Esophagus mucosa (tissue), 1 donor: ENCODE measurements at places on chromosomes 5 and 9.

DNA sequence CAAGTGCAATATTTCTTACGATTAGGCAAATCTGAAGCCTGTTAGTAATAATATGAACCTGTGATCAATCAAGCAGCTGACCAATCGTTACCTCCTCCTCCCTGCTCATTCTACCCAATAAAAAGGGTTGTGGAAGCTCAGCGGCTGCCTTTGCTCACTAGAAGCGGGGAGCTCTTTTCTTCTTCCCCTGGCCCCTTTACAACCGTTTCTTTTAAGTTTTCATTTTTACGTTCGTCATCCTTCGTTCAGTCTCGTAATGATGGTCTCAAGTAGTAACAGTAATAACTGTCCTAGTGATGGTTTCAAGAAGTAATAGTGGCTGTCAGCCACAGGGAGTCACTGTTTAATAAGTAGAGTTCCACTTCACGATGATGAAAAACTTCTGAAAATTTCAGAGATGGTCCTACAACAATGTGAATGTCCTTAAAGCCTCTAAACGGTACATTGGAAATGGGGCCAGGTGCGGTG is 6.2 kb downstream of the UGT3A2 start:
- no peak for ATAC-seq

- ATAC-seq, result no peak
Observed at GRCh38 chr9:2299843-2300205, 284.7 kb downstream of the SMARCA2 start.

DNA sequence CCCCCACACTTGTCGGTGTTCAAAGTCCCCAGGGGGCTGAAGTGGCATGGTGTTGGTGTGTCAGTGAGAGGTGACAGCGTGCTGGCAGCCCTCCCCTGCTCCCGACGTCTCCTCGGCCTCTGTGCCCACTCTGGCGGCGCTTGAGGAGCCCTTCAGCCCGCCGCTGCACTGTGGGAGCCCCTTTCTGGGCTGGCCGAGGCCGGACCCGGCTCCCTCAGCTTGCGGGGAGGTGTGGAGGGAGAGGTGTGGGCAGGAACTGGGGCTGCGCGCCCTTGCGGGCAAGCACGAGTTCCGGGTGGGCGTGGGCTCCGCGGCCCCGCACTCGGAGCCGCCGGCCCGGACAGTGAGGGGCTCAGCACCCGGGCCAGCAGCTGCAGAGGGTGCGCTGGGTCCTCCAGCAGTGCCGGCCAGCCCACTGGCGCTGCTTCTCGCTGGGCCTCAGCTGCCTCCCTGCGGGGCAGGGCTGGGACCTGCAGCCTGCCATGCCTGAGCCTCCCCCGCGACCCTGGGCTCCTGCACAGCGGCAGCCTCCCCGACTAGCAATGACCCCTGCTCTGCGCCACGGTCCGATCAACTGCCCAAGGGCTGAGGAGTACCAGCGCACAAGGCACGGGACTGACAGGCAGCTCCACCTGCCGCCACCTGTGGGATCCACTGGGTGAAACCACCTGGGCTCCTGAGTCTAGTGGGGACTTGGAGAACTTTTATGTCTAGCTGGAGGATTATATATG is 224.1 kb upstream of the RIOK2 start:
- no peak for ATAC-seq

DNA sequence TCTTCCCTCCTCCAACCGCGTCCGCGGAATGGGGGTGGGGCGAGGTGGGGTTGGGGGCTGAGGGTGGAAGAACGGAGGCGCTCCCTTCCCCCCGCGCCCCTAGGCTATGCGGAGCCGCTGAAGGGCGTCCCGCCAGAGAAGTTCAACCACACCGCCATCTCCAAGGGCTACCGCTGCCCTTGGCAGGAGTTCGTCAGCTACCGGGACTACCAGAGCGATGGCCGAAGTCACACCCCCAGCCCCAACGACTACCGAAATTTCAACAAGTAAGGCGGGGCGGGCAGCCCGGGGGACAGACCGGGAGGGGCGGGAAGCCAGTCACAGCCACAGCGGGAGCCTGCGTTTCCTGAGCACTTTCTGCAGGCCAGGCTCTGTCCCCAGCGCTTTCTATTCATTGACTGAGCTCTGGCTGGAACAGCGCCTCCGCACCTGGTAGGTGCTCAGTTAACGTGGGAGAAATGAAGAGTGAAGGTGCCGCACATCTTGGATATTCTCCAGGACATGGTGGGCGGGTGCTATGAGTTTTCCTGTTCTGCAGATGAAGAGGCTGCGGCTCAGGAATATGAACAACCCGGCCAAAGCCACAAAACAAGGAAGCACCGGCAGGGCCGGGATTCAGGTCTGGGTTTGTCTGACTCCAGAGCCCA is 11.3 kb downstream of the MYOZ3 start:
- peak; percentile 70 for ATAC-seq

DNA sequence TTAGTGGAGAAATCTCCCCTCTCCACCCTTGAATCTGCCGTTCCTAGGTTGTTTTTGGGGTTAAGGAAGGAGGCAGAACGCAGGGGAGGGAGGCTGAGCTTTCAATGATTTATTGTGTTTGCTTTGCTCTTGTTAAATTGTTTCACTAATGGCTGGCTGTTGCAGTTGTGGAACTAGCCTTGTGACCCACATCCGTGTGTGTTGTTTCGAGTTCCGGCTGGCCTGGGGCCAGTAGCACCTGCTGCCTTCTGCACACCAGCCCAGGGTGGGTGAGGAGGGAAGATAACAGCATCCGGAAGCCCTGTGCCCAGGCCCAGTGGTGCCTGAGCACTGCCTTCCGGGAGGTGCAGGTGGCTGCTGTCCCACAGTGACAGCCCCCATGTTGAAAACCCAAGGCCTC is 3.6 kb downstream of the ERGIC1 start:
- peak; percentile 49 for ATAC-seq

GRCh38 chr5:38546691-38547146 is 9.7 kb downstream of the LIFR start:
- no peak for ATAC-seq

DNA sequence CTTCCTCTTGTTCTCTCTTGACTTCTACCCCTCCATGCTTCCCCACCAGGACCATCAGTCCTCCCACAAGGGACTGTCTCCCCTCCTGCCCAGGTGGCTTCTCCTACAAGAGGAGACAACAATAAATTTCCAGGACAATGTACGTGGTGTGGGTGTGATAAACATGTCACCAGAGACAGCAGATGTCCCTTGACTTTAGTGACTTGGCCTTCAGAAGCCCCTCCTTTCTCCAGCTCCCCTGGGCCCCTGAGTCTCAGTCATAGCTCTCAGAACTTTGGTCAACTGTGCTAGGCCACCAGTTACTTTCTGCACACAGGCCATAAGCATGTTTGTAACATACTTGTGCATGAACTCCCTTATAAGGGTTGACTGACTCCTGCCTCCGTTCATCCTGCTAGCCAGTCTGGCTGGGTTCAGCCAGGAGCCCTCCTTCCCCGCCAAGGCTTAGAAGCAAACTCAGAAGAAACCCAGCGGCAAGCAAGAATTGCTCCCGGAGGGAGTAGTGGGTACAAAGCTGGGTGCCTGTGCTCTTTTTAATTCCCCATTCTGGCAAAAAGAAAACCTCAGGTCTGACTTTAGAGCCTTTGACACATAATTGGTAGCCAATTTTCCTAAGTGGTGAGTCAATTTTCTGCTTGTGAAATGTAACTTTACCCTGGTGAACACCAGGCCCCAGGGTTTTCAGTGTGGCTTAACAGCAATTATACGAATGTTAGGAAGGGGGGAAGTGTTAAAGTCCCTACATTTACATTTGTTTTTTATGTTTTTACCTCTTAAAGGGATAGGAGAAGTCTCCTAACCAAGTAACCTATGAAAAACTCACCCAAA is 49.2 kb downstream of the EBF1 start:
- ATAC-seq, result no peak

DNA sequence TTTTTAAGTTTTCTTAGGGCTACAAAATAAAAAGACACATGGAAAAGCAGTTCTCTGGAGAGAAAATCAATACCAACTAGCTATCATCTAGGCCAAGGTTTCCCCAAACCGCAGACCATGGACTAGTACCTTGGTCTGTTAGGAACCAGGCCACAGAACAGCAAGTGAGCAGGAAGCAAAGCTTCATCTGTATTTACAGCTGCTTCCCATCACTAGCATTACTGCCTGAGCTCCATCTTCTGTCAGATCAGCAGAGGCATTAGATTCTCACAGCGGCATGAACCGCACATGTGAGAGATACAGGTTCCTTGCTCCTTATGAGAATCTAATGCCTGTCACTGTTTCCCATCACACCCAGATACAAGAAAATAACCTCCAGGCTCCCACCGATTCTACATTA is 1907.6 kb upstream of the ACO1 start:
- ATAC-seq, result no peak

- peak; percentile 34 for ATAC-seq
Observed at GRCh38 chr5:7869474-7870136, 657 bp downstream of the MTRR start.

DNA sequence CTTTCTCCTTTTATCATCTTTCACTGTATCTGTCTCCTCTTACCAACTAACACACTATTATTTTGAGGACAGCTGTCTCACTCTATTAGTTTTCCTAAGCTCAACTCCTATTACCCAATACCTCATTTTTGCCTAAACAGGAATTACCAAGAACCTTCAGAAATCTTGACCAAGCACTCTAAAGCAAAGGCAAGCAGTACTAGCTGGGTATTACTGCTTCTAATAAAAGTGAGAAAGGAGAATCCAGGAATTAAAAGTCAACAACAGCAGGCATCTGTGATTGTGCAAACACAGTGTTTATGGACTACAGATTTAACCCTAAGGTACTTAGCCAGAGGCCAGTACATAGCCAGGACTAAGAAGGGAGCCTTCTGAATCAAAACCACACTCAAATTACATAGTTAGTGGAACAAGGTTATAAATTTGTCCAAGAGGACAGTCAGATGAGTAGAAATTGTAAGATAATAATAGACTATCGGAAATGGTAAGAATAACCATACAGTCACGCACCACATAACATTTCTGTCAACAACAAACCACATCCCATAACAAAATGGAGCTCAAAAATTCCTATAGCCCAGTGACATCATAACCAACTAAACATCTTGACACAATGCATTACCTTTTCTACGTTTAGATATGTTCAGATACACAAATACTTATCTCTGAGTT is 8.3 kb downstream of the RFX3 start:
- no peak for ATAC-seq

DNA sequence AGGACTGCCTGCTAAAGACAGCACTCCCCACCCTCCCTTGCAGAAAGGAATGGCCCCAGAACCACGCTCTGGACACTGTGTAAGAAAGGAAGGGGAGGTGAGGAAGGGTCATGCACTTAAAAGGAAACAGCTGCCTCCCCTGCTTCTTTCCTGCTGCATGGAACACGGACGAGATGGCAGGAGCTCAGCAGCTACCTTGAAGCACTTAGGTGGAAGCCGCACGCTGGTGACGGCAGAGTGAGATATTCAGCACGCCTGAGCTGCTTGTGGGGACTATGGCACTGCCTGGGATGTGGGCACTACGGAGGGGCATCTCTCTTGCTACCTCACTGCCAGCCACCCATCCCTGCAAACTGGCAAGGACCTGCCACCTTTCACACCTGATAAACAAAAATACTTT is 101.5 kb downstream of the VAV2 start:
- ATAC-seq, result no peak

- peak; percentile 55 for ATAC-seq
Observed at GRCh38 chr9:112187404-112187803, 12.3 kb upstream of the SUSD1 start.

- no peak for ATAC-seq
Observed at GRCh38 chr5:9351546-9351945, 194.3 kb downstream of the SEMA5A start.

GRCh38 chr9:111842313-111842712 is 47.6 kb upstream of the SHOC1 start:
- no peak for ATAC-seq

DNA sequence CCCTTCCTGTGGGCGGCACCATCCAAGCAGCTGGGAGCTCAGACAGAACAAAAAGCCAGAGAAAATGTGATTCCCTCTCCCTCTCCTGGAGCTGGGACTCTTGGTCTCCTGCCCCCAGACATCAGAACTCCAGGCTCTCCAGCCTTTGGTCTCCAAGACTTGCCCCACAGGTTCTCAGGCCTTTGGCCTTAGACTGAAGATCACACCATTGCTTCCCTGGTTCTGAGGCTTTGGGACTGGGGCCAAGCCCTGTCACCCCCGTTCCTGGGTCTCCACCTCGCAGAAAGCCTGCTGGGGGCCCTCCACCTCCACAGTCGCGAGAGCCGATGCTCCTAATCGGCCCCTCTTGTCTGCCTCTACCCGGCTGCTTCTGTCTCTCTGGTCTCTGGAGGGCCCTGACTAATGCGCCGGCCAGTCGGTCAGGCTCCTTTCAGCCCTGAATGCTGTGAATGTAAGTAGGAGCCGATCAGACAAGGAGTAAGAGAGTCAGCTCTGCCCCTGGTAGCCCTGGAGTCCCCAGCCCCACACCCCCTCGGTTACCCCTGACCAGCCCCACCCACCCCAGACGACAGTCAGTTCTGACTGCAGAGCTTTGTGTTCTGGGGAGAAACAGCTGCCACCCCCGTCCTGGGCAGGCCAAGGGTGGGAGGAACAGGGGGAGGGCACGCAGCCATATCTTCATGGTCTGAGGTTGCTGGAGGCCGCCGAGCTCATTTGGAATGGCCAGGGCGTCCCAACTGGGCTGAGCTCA is 57.5 kb downstream of the VAV2 start:
- no peak for ATAC-seq

- ATAC-seq, result no peak
Observed at GRCh38 chr5:78907255-78907891, 77.7 kb downstream of the ARSB start.

- ATAC-seq, result no peak
Observed at GRCh38 chr5:149261246-149261645, 10.4 kb upstream of the AFAP1L1 start.

DNA sequence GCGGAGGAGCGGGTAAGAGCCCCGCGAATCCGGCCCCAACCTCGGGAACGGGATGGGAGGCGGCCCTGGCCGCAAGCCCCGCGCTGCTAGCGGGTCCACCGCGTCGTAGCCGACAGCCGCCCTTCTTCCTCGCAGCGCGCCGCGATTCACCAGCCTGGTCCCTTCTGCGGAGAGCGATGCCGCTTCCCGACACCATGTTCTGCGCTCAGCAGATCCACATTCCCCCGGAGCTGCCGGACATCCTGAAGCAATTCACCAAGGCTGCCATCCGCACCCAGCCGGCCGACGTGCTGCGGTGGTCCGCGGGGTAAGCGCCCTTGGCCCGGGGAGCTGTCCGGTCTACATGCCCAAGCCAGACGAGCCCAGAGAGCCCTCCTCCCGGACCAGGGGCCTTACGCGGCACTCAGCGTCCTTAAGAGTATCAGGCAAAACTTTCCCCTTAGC is 335 bp downstream of the ROPN1L start:
- peak; percentile 49 for ATAC-seq

GRCh38 chr9:122367065-122367464 is 3.8 kb upstream of the PTGS1 start:
- no peak for ATAC-seq
